ENCODE measurements at places on chromosomes 1 and 21. TPM values are rescaled to one million over a fixed set of nuclear protein-coding genes. Genes with fewer than 3 reads are reported as not detected.

DNA sequence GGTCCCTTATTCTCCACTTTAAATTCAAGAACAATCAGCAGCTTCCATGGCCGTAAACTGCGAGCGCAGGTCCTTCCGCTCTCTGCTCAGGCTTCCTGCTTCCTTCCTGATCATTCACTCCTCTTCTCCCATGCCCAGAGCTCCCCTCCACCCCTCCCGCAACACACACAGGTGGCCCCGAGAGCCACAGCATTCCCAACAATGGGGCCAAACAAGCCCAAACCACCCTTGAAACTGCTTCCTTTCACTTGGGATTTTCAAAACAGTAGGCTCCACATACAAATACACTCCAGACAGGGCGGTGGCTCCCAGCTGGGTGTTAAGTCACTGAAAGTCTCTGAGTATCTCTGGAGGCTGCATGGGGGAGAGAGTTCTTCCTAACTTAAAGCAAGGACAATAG, 11.4 kb downstream of the FAM89A start:
- peak; percentile 82 for DNase-seq

The CBR3 gene
- total RNA-seq: 11.4 TPM

DNA sequence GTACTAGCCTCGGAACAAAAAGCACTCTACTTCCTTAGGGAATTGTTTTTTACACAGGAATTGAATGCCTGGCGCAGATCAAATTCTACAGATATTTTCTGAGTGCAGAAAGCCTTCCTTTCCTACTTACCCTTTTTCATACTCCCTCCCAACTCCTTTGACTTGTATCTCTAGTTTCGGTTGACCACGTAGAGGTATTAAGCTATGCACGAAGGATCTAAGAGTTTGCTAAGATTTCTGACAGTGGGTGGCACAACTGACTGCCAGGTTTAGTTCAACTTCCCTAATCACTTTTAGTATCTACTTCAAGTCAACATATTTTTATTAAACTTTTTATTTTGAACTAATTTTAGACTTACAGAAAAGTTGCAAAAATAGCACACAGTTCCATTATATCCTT, 5.0 kb downstream of the TOR1AIP2 start:
- DNase-seq: no peak

The OLIG2 gene
- total RNA-seq: not detected

DNA sequence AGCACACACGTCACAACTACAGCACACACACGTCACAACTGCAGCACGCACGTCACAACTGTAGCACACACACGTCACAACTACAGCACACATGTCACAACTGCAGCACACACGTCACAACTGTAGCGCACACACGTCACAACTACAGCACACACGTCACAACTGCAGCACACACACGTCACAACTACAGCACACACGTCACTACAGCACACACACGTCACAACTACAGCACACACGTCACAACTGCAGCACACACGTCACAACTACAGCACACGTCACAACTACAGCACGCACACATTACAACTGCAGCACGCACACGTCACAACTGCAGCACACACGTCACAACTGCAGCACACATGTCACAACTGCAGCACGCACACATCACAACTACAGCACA, 322.6 kb upstream of the AJAP1 start:
- no peak for DNase-seq

The RPTN gene
- total RNA-seq: not detected

GRCh38 chr1:219871427-219872057, 56.8 kb downstream of the SLC30A10 start:
- no peak for DNase-seq

The ASCL5 gene
- total RNA-seq: not detected

- DNase-seq: no peak
Measured at GRCh38 chr1:64545118-64545843, 75.4 kb downstream of the CACHD1 start.

DNA sequence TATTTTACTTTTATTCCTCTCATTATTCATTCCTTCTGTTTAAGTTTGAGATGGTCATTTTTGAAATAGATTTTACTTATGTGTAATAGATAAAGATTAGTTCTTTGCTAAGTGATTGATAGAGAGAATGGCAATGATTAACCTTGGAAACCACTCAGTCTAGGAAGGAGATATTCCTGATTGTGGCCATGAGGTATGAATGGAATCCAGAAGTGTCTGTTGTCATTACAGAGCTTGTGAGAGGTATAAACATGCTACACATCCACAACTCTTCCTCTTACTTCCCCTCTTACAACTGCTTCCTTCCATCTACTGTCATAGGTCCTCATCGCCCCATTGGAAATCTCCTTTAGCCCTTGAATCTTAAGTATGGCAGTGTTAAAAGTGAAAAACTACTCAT, 988.8 kb upstream of the B3GALT2 start:
- no peak for DNase-seq

The RPAP2 gene
- total RNA-seq: 13.3 TPM

DNA sequence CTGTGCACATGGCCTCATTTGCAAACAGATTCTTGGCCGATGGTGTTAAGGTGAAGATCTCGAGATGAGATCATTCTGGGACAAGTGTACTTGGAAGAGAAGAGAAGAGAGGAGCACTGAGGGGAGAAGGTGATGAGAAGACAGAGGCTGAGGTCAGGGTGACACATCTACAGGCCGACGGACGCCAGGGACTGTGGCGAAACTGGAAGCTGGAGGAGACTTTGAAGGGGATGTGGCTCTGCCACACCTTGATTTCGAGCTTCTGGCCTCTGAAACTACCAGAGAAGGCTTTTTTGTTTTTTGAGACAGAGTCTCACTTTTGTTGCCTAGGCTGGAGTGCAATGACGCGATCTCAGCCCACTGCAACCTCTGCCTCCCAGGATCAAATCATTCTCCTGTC, 137.5 kb upstream of the TMEM51 start:
- DNase-seq: no peak

The CAP1 gene
- total RNA-seq: 468 TPM

GRCh38 chr1:112956544-112957132, 642 bp upstream of the SLC16A1 start:
- peak; percentile 92 for DNase-seq

DNA sequence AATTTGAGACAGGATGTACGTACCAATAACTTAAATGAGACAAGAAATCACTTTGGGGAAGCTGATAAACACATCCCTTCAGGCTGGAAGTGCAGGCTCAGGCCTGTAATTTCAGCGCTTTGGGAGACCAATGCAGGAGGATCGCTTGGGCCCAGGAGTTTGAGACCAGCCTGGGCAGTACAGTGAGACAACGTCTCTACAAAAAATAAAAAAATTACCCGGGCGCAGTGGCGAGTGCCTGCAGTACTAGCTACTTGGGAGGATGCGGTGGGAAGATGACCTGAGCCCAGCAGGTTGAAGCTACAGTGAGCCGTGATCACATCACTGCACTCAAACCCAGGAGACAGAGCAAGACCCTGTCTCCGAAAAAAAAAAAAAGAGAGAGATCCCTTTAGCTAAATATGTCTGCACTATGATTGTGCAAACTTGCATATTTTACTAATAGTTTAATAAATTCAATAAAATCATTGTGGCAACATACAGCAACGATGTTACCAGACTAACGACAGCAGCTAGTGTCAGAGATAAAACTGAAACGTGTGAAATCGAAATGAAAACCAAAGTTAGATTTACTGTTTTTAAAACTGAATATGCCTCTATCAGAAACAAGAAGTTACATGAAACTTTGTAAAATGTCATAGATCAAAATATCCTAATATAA, 54.7 kb downstream of the CD2 start:
- peak; percentile 47 for DNase-seq

DNA sequence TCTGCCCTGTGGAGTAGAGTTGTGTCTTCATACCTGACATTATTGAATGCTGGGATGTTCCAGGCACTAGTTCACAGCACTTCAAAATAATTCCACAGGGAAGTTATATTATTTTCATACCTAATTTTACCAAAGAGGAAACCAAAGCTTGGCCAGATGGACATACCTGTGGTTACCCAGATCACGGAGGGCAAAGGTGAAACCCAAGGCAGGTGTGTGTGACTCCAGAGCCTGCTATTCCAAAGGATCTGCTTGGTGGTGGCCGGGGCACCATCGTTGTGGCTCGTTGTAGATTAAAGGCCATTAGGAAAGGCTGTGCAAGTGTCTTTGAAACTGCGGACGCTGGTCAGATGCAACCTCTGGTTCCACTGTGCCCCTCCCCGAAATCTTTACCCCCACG, 108.6 kb downstream of the ZBTB18 start:
- DNase-seq: no peak

DNA sequence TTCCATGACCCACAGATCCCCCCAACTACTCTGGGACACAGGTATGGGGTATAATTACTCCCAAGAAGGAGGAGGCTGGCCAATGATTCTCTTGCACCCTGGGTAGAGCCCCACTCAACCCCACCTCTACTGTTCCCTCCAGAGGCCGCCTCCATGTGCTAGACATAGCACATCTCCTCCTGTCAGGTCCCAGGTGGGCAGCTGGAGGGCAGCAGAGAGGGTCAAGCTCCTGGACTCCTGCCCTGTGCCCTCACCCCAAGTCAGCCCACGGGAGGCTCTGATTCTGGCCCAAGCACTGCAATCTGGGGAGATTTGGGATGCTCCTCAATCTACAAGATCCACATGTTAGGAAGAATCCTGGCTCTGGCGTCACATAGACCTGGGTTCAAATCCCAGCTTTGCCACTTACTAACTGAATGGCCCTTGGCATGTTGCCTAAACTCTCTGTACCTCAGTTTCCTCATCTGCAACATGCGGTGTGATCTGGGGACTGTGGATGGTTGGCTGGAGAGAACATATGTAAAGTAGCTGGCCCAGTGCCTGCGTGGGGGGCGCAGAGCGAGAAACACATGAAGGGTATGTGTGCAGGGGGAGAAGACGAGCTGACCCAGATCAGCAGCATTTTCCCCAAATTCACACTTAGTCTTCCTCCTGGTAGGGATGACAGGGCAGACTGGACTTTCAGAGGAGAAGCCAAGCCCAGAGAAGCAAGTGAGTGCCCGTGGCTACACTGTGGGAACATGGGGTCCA, 23.2 kb downstream of the TNNT2 start:
- DNase-seq: no peak

The LCE1A gene
- not detected for total RNA-seq

The MNDA gene
- total RNA-seq: 19.7 TPM

- DNase-seq: no peak
Measured at GRCh38 chr1:153646672-153647345, 11.7 kb upstream of the SNAPIN start.
